Vagina (tissue), 2 donors: ENCODE measurements at places on chromosomes 4 and X. TPM values are rescaled to one million over a fixed set of nuclear protein-coding genes. Genes with fewer than 3 reads are reported as not detected.

Gene XAGE1A
- total RNA-seq, result not detected

Gene CFP
- total RNA-seq, result 0.74 TPM

Gene VSIG1
- total RNA-seq, result 0.25 TPM

Gene RGN
- 4.7 TPM for total RNA-seq

Gene RNF212
- 7.9 TPM for total RNA-seq

Gene EIF1AX
- total RNA-seq, result 47.6 TPM
